ENCODE measurements at places on chromosomes 5 and 9.

- no peak for DNase-seq
These were observed 125.6 kb downstream of the SMARCA2 start for GRCh38 chr9:2140600-2141223.

- DNase-seq = no peak
These were observed 35.3 kb upstream of the PLPP1 start for GRCh38 chr5:55570026-55570425.

DNA sequence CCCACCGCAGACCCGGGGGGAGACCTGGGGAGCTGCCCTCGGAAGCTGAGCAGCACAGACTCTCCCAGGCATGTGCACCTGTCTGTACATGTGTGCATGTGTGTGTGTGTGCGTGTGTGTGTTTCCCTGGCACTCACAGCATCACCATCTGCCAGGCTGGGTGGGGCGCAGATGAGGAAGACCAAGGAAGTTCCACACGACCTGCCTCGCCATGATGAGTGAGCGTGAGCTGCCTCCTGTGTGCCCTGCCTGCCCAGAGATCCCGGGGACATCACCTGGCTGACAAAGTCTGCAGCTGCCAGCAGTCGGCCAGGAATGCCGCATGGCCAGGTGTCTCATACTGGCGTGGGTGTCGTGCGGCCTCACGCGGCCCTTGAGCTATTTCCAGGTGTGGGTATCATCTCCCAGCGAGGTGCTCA is 4.0 kb upstream of the GPSM1 start:
- no peak for DNase-seq

GRCh38 chr5:53095931-53096525 is 13.5 kb downstream of the MOCS2 start:
- DNase-seq = peak; percentile 28

- DNase-seq = peak; percentile 95
These were observed 255.2 kb downstream of the DOCK8 start for GRCh38 chr9:469672-470551.

DNA sequence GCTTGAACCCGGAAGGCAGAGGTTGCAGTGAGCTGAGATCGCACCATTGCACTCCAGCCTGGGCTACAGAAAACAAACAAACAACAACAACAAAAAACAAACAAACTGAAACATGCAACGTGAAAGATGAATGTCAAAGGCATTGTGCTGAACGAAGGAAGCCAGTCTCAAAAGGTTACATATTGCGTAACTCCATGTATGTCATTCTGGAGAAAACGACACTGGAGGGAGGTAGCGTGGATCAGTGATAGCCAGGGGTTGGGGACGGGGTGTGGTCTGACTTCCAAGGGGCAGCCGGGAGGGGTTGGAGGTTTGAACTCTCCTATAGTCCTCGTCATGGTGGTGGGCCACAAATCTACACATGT is 12.1 kb upstream of the WDR5 start:
- DNase-seq = no peak

- no peak for DNase-seq
These were observed 45.0 kb downstream of the ROPN1L start for GRCh38 chr5:10486511-10487344.

DNA sequence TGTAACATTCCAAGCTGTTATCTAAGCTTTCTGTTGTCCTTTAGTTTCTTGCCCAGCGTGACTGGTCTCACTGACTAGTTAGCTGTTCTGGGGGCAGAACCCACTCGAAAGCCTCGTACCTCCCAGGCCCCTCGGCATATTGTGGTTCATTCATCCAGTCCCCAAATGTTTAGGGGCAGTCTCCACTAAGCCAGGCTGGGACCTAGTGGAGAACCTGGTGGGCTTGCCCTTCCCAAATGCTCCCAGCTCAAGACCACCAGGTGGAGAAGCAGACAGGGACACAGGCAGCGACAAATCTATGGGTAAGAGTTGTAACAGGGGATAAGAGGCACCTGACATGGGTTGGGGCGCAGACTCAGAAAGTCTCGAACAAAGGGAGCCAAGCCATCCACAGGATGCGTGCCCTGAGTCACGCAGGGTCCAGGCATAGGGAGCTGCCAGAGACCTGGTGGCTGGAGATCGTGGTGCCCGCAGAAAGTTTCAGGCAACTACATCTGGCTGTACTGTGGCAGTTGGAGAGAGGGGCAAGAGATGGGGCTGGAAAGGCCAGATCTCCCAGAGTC is 851 bp upstream of the EEIG1 start:
- DNase-seq = no peak

DNA sequence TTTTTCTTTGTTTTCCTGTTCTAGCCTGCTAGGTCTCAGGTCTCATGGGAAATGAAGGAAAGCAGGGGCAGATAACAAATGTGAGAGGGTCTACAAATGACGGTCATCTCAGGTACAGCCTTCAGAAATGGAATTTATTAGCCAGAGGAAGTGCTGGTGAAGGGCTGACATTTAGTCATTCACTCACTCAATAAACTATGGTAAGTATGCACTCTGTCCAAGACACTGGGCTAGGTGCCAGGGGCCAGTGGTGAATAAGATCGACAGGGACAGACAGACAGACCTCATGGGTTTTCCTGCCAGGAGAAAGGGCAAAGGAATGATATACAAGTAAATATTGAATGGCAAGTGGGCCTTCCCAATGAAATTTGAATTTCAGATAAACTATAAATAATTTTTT is 6.3 kb downstream of the PDE6A start:
- DNase-seq = no peak

- no peak for DNase-seq
These were observed 12.6 kb downstream of the PSMD5 start for GRCh38 chr9:120830151-120830550.

- no peak for DNase-seq
These were observed 59.4 kb upstream of the CCNG1 start for GRCh38 chr5:163377982-163378381.

DNA sequence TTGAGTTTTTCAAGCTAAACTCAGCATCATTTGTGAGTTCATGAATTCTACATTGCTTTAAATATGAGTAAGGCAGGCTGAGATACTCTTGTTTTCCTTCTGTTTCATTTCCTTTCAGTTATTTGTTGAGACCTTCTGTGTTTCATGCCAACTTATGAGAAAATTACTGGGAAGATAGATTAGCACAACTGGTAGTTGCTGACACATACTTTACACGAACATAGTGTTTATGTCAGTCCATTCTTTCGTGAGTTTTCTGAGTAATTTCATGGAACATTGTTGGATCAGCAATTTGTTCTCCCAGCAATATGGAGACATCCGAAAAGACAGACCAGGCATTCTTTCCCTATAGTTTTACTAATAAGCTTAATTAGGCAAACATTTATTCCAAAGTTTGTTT is 102.0 kb upstream of the SMC5 start:
- DNase-seq = no peak

- no peak for DNase-seq
These were observed 37.7 kb upstream of the ICE1 start for GRCh38 chr5:5384660-5385330.

GRCh38 chr9:81119591-81119990 is 569.8 kb downstream of the TLE1 start:
- DNase-seq = no peak

DNA sequence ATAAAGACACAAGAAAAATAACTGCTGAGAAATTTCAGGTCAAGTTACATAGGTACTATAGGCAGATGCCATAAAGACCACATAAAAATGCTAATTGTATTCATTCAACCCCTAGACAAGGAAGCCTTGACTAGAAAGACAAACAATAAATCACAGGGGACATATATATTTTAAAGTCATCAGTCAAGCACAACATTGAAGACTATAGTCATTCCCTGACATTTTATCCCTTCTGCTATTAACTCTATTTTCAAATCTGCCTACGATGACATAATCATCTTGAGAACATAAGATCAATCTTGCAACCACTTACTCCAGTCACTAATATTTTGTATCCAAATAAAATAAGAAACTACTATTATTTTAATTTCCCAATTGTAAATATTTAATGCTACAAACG is 38.3 kb downstream of the FAM13B start:
- no peak for DNase-seq

GRCh38 chr9:101579711-101580545 is 14.8 kb downstream of the PPP3R2 start:
- DNase-seq = no peak

GRCh38 chr5:173278172-173278571 is 43.2 kb upstream of the NKX2-5 start:
- DNase-seq = no peak

- no peak for DNase-seq
These were observed 267.6 kb upstream of the HAPLN1 start for GRCh38 chr5:83988293-83988685.

DNA sequence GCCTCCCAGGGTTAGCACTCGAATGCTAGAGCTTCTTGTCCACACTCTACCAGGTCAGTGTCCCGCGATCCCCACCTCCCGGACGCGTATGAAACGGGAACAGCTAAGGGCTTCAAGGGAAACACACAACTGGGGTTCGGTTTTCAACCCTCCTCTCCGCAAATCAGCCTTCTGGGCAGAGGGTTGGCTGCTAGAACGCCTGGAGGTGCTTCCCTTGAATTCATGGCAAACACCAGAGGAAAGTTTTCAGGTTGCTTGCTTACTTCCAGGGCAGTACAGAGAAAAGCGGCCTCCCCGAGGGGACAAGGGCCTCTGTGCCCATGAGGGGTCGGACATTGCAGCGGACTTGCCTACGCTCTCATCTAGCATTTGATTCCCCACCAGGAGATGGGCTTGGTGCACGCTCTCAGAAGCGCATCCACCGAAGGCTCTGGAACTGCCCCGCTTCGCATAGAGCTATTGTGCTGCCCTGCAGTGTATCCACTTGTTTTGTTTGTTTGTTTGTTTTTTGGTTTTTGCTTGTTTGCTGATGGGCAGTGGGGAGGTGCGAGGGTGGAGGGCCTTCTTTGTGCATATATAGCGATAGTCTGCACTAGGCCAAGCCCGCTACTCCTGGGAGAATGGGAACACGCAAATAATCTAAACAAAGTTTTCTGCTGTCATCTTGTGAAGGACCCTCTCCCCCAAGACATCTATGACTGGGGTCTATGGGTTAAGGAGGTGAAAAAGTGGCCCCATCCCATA is 1.3 kb upstream of the DMRT3 start:
- peak; percentile 58 for DNase-seq

DNA sequence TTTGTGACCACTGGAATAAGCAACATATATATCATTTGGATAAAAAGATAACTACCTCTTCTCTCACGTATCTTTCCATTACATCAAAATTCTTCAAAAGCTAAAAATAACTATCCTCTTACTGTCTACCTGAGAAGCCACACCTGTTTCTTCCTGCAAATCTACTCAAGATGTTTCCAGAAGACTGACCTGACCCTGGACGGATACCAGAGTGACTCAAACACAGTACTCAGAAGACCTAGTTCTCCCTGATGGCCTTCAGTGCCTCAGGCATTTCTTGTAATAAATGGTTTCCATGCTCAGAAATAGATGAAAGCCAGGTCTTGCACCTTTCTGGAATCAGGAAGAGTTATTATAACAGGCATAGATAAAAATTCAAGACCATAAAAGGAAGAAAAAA is 245.9 kb upstream of the PIK3R1 start:
- DNase-seq = no peak

DNA sequence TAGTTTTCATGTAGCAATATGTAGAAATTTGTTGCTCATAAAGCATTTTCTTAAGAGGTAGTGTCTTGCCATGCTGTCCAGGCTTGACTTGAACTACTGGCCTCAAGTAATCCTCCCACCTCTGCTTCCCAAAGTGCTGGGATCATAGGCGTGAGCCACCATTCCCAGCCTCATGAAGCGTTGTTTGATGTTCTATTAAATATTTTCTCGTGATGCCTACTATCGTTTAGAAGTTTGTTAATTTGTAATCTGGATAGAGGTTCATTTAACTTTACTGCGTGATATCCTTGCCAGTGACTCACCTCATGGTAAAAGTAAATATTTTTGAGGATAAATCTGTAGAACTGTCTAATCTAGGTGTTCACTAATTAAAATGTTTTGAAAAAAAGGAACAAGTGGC is 82.6 kb downstream of the VCAN start:
- no peak for DNase-seq

DNA sequence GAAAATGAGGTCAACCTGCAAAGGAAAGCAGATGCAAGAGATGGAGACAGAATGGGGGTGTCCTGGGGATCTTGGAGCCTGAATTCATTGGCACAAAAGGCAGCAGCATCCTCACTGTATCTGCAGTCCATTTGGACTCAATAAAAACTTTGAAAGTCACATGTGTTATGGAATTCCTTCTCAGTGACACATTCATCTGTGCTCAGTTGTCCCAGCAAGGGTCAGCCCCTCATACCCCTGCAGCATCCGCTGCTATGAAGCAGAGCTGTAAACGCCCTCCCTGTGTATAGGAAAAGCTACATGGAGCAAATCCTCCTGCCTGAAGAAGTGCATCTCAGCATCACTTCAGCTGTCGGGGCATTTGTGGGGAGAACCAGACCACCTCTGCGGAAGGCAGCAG is 14.5 kb upstream of the RARS1 start:
- no peak for DNase-seq

DNA sequence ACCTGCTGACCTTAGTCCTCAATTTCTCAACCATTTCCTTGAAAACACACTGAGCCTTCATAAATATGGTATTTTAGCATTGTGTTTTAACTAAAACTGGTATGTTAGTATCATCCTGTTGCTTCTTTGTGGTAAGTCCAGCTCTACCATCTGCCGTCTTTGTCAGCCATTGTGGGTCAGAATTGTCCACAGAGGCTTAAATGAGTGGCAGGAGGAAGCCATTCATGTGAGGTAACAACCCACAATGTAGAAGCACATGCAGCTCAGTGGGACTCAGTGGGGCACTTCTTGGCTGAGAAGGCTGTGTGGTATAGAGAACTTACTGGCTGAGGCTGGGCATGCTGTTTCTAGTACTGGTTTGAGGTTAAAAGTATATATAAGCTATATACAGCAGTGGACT is 149.2 kb upstream of the NR3C1 start:
- no peak for DNase-seq

DNA sequence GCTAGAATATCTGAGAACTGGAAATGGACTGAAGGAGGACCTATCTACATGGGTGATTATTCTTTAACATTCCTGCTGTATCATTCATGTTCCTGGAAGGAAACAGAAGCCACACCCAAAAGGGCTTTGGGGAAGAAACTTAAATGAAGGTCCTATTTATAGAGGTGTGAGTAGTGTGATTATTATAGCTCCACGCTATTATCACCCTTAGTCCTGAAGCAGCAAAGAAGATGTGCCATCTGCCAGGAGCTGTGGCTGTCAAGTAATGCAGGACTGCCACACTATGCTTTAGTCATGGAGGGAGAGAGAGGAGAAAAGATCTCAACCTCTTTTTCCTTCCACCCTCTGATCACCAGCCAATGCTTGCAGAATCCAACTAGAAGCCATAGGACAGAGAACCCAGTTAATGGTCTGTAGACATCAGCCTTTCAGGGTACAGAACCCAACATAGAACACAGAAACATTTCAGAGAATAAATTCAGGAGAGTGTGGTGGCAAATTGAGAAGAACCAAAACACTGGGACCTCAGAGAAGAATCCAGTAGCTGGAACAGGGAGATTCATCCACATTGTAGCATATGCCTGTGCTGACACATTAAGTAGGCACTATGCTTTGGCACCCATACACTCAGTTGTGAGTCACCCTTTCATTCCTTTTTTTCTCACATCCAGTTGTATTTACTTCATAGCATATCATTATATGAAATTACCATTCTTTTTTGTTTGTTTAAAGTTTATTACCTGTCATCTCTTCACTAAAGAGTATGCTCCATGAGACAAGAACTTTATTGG is 21.0 kb upstream of the RNF180 start:
- no peak for DNase-seq

GRCh38 chr5:129384736-129385135 is 75.4 kb upstream of the ADAMTS19 start:
- no peak for DNase-seq
